ENCODE measurements at places on chromosomes 5 and 9.

DNA sequence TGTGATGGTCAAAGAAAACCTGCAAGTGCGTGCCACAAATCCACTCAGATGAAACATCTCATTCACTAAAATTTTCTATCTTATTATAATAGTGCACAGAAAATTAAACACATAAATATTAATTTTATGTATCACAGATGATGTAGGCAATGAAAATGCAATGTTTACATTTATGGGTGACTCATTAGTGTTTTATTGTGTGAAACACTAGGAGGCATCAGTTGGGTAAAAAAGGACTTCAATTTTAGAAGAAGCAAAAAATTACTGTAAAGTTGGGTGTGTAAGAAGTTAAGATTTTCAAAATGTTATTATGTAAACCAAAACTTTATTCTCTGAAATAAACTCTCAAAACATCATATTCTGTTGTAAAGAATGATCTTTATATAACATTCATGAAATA lies 4.0 kb downstream of the MEF2C start:
- no peak for DNase-seq

DNA sequence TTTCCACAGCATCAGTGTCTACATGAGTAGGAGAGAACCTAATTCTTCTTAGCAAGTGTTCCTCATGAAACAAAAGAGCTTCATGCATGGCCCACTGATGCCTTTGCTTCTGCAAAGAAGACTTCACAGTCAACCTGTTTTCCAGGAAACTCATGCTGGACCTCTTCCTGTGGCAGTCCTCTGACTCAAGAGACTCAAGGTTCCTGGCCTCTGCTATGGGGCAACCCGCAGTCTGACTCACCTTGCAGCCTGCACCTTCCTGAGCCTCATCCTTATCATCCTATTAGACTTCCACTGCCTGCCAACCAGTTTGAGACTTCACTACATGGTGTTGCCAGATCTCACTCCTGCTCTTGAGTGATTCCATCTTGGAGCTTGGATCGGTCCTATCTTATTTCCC lies 17.6 kb upstream of the AGGF1 start:
- DNase-seq = no peak

GRCh38 chr5:163407034-163407655 lies 30.2 kb upstream of the CCNG1 start:
- DNase-seq = no peak

DNA sequence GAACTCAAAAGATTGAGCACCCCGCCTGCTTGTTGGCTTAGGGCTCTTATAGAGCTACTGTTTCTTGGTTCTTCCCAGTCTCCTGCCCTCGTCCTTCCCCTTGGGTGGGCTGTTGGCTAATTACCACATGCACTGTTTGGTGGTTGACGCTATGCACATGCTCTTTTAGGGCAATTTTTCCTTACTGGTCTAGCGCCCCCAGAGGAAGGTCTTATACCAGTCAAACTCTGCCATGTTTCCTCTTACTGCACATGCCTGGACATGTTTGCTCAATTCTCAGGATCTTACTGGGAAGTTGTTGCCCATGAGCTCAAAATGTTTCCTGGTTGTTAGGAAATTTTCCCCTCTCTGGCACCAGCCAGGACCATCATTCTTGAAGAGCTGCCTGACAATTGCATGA lies 101.9 kb downstream of the SLC28A3 start:
- no peak for DNase-seq

DNA sequence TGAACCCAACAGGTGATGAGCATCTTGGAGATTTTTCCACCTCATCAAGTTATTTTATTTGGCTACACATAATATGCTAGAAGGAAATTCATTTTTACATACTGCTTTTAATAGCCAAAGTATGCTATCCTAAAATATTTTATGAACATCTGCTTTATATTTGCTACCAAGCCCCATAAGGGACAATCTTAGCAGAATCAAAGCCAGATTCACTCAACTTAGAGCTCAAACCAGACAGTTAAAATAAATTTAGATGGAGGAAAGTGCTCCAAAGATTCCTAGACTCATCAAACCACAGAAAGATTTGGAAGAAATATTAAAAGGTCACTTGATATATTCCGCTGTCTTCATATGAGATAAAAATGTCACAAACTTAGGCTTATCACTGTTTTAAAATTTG lies 637.1 kb upstream of the CCNG1 start:
- DNase-seq = no peak

GRCh38 chr9:137095664-137096517 lies 9.1 kb downstream of the MAN1B1 start:
- no peak for DNase-seq

GRCh38 chr9:21611891-21612290 lies 129.8 kb upstream of the IFNE start:
- DNase-seq = no peak

Measured in left kidney (tissue), 8 donors.